ENCODE measurements at places on chromosomes 2 and 18.

GRCh38 chr2:240248721-240249422, 108.4 kb upstream of the OTOS start:
- no peak for DNase-seq

DNA sequence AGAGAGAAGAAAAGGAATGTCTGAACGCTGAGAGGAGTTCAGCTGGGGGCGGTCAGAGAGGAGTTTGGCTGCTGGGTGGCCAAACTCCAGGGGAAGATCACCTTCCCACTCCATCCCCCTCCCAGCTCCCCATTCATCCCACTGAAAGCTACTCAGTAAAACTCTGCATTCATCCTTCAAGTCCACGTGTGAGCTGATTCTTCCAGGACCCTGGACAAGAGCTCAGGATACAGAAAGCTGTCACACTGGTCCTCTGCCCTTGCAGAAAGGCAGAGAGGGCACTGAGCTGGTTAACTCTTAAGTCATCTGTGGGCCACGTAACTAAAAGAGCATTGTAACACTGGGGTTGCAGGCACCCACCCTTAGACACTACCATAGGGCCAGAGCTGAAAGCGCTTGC, 132.1 kb upstream of the ARL4C start:
- no peak for DNase-seq

DNA sequence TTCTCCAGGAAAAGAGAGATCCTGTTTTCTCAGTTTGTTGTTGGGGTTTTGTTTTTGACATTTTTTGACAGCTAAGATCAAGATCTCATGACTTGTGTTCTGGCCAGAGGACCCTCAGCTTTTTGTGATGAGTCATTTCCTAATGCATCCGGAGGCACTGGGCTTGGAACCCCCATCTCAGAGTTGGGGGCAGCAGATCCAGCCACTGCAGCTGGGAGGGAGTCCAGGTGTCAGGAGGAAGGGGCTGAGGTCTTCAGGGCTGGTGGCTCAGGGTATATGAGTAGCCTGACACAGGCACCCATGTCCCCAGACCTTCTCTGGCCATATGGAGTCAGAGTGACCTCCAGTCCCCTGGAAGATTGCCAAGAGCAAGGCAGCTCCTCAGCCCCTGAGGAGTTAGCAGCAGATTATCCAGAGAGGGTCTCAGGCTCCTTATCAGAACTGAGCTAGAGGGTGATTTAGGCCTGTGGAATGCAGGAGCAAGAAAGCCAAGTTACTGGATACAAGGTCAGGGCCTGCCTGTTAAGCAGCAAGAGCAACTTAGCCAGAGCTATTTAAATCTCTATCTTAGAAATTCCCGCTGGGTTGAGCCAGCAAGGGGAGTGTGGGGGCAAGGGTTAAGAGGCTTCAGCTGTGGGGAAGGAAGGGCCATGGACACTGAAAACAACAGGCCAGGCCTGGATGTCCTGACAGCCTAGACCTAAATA, 62.4 kb downstream of the TANC1 start:
- DNase-seq = no peak

DNA sequence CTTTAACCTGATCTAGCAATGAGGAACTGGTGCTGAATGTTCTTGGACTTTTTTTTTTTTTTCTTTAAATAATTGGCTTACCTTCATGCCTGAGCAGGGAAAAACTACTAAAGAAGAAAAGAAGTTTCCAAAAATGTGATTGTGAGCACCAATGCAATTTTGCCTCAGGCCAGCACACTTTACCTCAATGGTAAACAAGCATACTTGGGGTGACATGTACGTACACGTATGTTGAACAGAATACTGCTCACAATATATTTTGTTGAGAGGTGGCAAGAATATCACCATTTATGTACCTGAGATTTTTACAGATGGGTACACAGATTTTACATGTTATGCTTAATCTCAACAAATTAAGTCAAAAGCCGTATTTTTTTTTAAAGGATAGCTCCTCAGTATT, 144.3 kb downstream of the FIGN start:
- no peak for DNase-seq

DNA sequence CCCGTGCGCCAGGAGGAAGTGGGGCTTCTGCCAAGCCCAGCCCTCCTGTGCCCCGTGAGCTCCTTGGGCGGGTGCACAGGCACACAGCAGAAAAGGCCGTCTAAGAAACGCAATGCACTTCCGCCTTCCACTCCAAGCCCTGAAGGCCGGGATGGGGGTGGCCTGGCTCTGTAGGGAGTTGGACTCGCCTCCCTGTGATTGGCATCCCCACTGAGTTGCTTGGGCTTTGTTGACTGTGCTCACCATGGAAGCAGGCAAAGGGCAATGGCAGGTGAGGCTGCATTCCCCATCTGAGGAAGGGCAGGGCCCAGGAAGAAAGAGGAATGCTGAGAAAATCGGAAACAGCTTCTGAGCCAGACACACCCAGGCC, 66.8 kb downstream of the CRACDL start:
- DNase-seq = no peak

- DNase-seq = no peak
Observed at GRCh38 chr18:63887424-63887823, at the start of gene SERPINB2. Gene SERPINB2 (plus strand): TSS chr18:63887705. CDS start chr18:63891445, 3,740 bp downstream.

- DNase-seq = no peak
Observed at GRCh38 chr2:234960175-234961088, 8.6 kb downstream of the SH3BP4 start.

DNA sequence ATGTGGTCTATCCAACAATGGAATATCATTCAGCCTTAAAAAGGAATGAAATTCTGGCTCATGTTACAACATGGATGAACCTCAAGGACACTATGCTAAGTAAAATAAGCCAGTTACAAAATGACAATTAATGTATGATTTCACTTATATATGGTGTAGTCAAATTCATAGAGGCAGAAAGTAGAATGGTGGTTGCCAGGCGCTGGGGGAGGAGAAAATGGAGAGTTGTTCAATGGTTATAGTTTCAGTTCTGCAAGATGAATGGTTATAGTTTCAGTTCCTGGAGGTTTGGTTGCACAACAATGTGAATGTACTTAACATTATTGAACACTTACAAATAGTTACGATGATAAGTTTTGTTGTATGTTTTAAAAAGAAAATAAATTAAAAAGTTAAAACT, 79.2 kb upstream of the IL1R2 start:
- DNase-seq = no peak

DNA sequence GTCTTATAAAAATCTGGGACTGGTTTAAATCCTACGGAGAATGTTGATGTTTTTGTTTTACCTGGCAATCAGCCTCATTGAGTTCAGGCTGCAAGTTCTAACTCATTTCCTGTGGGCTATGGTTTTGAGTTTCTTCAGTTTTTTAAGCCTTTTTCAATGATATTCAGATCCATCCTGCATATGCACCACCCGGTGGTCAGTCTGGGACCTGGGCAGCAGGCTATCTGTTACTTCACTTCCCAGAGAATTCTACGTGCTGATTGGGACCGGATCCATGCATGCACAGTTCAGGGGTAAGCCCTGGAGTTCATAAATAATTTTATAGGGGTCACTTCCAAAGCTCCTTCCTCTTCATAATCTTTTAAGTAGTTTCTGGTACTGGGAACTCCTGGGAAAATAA, 339.2 kb upstream of the HNRNPA3 start:
- no peak for DNase-seq

GRCh38 chr2:105875241-105875640, 130.5 kb downstream of the NCK2 start:
- no peak for DNase-seq

GRCh38 chr18:6543330-6543908, 128.7 kb upstream of the L3MBTL4 start:
- no peak for DNase-seq

- no peak for DNase-seq
Observed at GRCh38 chr2:235421618-235422017, 72.2 kb upstream of the AGAP1 start.

- DNase-seq = no peak
Observed at GRCh38 chr2:67057901-67058703, 339.0 kb upstream of the ETAA1 start.

GRCh38 chr2:231780123-231780908, 766 bp downstream of the PDE6D start:
- DNase-seq = no peak

- DNase-seq = no peak
Observed at GRCh38 chr2:69021727-69022126, 8.7 kb downstream of the ANTXR1 start.

- no peak for DNase-seq
Observed at GRCh38 chr2:28636491-28636890, 115.1 kb upstream of the PPP1CB start.

DNA sequence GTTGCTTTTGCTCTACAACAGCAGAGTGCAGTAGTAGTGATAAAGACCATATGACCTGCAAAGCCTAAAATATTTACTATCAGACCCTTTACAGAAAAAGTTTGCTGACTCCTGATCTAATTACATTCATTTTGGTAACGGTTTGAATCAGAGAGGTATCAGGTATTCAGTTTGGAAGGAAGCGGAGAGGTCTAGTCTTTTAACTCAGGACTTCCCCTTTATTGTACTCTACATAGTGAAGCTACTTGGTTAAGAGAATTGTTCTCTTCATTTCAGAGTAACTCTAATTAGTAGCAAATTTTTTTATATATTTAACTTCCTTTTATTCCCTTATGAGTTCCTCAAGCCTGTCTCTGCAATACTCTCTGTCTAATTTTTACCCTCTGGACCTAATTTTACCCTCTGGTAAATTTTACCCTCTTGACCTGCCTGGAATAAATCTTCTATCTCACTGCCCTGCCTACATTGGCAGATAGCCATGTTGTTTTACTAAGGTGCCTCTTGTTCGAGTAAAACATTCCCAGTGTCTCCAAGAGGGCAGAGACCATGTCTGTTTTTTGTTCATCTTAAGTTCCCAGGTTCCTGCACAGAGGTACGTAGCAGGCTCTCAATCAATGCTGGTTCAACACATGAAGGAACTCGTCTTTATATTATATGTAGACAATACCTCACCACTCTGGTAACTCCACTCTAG, 170.6 kb downstream of the DNAH6 start:
- DNase-seq = no peak

- no peak for DNase-seq
Observed at GRCh38 chr18:13726972-13727331, 479 bp downstream of the RNMT start.

DNA sequence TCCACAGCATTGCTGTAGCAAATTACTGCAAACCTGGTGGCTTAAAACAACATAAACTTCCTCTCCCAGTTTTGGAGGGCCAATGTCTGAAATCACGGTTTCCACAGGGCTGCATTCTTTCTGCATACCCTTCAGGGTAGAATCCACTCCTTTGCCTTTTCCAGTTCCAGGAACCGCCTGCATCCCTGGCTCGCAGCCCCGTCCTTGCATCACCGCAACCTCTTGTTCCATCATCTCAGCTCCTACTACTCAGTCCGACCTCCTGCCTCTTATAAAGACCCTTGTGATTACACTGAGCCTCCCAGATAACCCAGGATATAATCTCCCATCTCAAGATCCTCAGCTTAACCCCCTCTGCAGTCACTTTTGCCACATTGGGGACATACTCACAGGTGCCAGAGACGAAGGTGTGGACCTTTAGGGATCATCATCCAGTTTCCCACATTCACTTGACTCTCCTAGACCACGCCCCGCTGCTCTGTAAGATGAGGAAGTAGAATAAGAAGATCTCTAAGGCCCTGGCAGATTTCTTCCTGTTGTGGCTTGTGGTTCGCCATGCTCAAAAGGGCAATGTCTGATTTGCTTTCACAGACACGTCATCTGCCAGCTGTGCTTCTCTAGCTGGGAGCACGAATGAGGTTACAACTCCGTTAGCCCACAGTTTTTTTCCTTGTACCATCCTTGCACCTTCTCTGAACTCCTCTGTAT, 103.6 kb upstream of the AGAP1 start:
- DNase-seq = no peak

- no peak for DNase-seq
Observed at GRCh38 chr2:56128235-56128634, 55.6 kb upstream of the CCDC85A start.

DNA sequence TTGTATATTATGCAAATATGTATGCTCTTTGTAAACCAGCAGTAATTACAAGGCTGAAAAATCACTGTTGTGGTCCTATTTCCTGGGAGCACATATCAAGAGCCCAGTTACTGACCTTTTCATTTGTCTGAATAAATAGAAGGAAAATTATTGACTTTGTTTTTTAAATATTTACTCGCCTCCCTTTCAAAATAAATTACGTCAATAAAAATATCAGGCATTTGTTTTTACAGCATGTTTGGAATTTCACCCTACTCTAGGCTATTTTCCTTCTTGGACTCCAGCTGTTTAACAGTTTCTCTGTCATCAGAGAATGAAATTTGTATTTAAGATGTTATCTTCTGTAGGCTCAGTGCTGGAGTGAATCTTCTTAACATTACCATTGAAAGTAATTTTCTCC, 59.9 kb upstream of the LRATD1 start:
- no peak for DNase-seq

DNA sequence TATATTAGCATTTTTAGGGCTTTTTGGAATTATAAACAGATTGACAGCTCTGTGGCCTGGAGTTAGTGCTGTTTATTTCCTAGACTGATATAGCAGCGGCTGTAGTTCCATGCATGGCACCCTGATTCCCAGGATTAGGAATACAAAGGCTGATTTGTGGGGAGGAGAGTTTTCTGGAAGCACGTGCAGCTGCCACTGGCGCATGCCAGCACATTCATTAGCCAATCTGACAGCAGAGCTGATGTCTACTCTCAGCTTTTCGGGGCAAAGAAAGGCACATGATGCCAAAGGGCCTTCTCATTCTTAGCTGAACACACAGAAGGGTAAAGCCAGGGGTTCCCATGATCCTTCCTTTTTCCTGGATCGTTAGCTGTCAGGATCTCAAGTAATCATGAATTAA, 45.7 kb upstream of the RAPH1 start:
- DNase-seq = no peak

GRCh38 chr2:218852911-218853667, 6.5 kb upstream of the WNT6 start:
- peak; percentile 46 for DNase-seq

DNA sequence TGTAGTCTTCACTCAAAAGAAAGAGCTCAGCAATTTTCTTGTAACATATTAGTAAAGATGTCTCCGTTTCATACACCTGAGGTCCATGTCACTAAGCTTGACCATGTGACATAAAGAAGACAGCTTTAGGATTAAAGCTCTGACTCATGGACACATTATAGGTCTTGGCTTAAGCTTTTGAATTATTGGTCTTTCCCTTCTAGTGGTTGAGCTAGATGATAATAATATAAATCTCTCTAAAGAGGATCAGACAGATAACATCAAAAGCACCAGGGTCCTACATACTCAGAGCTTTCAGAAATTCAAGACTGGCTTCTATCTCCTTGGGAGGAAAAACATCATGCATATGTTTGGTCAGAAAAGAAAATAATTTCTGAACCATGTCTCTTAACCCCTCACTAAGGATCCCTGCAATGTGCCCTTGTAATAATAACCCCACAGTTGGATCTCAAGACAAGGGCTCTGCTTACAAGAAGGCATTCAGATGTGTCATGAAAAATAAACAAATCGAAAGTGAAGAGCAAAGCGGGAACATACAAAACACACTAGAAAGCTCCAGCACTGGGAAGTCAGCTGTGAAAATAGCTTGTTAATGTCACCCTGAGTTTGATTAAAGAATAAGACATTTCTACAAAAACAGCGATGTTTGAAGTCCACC, 174.5 kb downstream of the PID1 start:
- no peak for DNase-seq

DNA sequence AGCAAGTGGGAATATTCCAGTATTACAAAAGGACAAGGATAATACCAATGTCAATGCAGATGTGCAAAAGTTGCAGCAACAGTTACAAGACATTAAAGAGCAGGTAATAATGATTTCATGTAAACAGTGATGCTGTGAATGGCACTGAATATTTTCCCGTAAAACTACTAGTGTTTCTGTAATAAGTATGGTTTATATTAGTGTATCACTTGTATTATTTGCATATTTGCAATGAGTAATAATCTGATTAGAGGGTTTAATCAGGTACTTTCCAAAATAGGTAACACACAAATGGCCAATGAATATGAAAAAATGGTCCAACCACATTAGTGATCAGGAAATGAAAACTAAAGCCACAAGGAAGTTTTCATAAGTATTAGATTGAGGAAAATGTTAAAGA, 118.0 kb downstream of the MIB1 start:
- no peak for DNase-seq

All from effector CD8-positive, alpha-beta T cell (primary cell).